ENCODE measurements at places on chromosomes 11 and 22. TPM values are rescaled to one million over a fixed set of nuclear protein-coding genes. Genes with fewer than 3 reads are reported as not detected.

VSIG10L2 gene
- not detected for polyA plus RNA-seq

OR51B5 gene
- not detected for polyA plus RNA-seq

MAJIN gene
- polyA plus RNA-seq: 0.48 TPM

GRCh38 chr22:50027639-50028537 lies 15.3 kb upstream of the IL17REL start:
- no peak for DNase-seq

DNA sequence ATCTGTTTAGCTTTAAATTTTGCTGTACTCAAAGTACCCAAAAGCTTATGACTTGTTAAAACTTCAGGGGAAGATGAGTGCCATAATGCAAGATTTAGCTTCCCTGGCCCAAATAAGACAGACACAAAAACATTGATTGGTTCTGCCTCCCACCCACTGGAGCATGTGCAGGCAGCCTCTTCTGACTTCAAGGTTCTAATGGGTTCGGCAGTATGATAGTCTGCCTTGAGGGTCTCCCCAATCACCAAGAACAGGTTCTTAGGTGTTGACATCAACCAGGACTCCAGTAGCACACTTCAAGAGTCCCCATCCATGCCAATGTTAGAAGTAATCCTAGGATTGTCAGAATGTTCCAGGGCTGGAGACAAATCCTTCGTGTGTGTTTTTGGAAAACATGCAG lies 12.5 kb downstream of the EIF4G2 start:
- DNase-seq: no peak

- no peak for DNase-seq
These were observed 42.3 kb downstream of the GRAMD1B start for GRCh38 chr11:123472236-123472935.
